ENCODE measurements at places on chromosomes 4 and X.
A peak's percentile ranks its signal among the peaks of the same experiment; 100 is the strongest.

DNA sequence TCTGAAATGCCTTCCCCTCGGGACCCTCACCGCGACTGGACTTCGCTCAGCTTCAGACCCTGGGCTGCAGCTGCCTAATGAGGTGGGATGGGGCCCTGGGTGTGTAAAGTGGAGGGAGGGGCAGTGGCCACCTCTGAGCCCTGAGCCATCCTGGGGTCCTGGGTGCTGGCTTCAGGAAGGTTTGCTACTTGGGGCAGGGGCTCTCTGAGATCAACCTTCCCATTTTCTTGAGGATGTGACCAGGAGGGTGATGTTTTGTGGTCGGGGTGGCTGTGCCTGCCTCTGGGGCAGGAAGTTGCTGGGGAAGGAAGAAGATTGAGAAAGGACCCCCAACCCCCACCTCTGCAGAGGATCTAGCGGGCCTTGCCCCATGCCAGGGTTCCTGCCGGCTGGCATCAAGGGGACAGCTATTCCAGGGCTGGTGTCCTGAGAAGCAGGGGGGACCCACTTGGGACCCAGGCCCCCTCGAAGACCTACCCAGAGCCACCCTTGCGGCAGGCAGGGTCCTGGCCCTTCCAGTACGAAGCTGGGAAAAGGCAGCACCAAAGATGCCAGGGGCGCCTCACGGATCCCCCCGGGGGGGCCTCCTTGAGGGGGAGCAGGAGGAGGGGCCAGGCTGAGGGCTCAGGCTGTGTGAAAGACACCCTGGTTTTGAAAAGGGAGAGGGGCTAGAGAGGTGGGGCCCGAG, 6.5 kb downstream of the SH3BP2 start:
- DNase-seq, result no peak

DNA sequence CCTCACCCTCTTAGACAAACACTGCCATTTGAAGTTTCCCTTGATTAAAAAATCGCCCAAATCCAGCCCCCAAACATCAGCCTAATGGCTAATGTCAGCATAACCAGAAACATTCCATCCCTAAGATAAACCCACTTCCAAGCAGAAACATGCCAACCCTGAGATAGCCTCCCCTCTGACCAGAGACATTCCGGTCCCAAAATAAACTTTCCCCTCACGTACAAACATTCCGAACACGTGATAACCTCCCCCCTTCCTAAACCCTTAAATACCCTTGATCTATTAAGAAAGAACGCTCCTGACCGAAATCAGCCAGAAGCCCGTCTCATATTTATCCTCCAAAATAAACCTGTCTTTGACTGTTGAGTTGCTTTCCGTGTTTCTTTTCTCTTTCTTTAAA, 237.2 kb downstream of the ASMT start:
- no peak for DNase-seq

- peak; percentile 7 for DNase-seq
Measured at GRCh38 chrX:18983666-18984380, at the start of gene PHKA2. Gene PHKA2 (minus strand): TSS chrX:18984114. CDS start chrX:18983932, 182 bp downstream.

DNA sequence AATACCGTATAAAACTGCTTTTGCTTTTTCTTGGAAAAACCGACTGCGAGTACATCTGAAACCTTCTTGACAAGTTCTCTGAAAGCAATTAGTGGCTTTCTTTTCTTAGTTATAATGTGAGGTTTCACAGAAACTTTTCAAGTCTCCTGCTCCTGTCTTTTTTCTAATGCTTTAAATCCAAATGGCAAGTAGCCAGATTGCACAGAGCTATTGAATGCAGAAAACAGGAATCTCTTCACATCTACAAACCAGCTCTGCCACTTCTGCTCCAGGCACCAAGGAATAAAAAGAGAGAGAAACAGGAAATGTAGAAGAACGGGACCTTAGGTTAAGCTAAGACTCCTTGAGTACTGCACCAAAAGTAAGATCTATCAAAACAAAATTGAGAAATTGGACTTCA, 267.3 kb upstream of the TET2 start:
- DNase-seq, result no peak

DNA sequence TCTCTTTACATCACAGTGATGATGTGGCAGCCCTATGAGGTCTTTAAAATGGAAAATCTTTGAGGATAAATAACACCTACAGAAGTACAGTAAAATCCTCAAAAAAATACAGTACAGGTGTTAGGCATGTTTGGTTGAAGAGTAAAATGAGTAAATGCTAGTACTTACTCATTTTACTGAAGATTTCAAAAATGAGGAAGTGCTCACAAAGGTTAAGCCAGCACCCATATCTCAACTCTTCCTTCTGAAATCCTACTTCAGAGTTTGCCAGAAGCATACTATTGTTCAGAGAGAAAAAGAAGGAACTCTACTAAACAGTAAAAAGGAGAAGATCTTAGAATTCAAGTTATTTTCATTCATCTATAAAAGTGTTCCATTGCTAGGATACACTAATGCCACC, 130.9 kb downstream of the CBR4 start:
- DNase-seq, result no peak

GRCh38 chrX:1751781-1752180, 136.9 kb downstream of the ASMT start:
- peak; percentile 11 for DNase-seq

Measured in RCC 7860 (cell line).